ENCODE measurements at places on chromosomes 6 and 20.

DNA sequence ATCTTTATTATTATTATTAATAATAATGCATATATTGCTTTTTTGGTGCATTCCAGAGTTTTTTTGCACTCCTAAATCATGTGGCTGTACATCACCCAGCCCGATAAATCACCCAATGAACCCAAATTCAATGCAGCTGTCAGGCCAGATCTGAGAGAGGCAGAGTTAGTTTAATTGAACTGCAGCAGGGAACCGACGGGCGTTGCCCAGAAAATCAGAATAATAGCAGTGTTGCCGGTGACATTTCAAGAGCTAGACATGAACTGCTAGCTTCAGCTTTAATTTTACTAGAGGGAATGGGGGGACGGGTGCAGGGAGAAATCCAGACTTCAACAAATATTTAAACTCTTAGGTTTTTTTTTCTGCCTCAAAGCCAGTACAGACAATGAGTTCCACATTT, 135.0 kb downstream of the CLIC5 start:
- DNase-seq, result no peak

GRCh38 chr6:139824864-139825263, 450.4 kb upstream of the CITED2 start:
- DNase-seq, result no peak

DNA sequence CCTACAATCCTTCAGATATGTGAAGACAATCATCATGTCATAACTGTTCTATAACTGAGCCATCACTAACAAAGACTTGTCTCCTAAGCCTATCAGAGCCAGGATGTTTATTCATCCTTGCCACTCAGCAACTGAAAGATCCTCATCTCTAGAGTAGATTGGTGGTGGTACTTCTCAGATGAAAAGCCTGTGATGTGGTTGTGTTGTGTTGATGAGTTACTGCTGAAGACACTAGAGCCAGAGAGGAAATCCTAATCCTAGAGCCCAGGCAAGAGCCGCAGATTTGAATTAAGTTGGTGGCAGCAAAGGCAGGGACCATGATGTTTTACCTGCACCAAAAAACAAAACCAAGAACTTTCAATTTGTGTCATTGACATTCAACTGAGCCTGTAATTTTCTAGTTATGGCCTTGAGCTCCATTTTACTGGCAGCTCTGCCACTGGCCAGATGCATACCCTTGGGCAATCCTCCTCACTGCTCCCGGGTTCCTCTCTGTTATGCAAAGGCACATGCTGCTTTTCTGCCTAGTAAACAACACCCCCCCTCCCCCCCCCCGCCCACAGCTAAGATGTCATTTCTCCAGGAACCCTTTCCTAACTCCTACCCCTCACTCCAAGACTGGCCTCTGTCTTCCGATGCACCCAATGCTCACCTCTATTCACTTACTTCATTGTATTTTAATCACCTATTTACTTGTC, 50.2 kb upstream of the REV3L start:
- no peak for DNase-seq

- no peak for DNase-seq
Observed at GRCh38 chr20:43767686-43768474, 41.1 kb upstream of the GTSF1L start.

DNA sequence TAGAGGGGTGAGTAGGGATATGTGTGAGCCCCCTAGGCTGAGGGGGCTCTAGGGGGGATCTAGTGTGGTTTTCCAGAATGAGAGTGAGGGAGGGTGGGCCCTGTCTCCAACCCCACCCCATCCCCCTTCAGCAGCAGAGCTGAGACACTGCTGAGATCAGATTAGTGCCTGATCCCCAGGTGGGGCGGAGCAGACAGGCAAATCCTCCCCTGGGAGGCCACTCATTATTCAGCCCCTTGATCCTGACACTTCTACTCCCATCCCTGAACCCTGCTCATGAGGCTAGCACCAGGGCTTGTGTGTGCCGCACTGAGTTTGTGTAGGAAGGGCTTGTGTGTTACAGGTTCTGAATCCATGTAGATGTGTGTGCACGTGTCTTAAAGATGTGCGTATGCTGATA, 42.5 kb downstream of the SPDEF start:
- no peak for DNase-seq

- no peak for DNase-seq
Observed at GRCh38 chr20:20430066-20430465, 62.2 kb downstream of the INSM1 start.

- no peak for DNase-seq
Observed at GRCh38 chr6:158865769-158866168, 46.6 kb upstream of the EZR start.

- DNase-seq, result no peak
Observed at GRCh38 chr20:36872852-36873251, 3.1 kb upstream of the TLDC2 start.

GRCh38 chr20:13111249-13111911, 102.6 kb downstream of the SPTLC3 start:
- no peak for DNase-seq

DNA sequence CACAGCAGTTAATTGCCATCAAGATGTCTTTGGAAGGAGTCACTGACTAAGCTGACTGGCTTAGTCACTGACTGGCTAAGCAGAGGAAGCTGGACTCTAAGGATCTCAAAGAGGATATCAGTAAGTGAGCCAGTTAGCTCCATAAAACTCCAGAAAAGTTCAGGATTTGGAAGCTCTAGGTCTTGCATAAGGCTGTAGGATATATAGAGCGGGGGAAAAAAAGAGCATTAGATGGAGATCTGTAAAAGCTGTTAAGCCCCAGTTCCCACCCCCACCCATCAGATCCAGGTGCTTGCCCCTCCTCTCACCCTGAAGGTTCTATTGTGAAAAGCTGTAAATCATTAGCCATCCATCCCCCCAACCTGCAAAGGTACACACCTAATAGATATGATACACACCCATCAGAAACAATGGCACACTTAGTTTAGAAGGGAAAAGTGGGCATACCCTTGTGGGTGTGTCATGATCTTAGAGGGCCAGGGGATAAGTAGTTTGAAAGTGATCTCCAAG, 32.2 kb downstream of the CARMIL1 start:
- DNase-seq, result no peak

DNA sequence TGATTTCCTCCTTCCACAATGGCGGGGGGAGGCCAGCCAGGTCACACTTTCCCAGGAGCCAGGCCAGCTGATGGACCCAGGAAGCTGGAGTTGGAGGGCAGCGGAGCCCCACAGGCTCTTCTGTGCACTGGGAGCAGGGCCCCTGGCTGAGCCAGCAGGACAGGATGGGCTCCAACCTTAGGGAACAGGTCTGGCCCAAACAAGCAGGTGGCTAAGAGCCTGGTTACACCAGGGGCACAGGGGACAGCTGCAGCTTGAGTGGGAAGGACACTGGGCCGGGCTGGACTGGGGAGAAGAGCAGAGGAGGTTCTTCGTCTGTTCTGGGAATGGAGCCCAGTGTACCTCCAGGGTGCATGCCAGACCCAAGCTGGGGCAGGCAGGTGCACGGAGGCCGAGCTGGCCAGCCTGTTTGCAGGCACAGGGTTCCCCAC, 102.3 kb downstream of the DLL1 start:
- no peak for DNase-seq

DNA sequence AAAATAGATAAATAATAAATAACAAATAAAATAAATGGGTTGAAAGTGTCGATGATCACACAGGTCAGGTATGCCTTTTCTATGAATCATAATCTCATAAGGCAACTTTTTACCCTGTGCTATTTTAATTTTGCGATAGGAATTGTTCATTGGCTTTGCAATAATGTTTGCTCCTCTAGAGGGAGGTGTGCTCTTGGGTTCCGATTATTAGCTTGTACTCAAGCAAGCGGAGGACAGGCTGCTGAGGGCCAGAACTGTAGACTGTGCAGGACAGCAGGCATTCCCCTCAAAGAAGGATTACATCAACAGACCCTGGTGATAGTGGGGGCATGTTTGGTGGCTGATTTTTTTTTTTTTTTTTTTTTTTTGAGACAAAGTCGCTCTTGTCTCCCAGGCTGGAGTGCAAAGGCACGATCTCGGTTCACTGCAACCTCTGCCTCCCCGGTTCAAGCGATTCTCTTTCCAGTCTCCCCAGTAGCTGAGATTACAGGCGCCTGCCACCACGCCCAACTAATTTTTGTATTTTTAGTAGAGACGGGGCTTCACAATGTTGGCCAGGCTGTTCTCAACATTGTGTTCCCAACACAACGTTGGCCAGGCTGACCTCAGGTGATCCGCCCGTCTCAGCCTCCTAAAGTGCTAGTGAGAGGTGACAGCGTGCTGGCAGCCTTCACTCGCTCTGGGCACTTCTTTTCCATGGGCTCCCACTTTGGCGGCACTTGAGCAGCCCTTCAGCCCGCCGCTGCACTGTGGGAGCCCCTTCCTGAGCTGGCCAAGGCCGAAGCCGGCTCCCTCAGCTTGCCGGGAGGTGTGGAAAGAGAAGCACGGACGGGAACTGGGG, 35.6 kb downstream of the RIOK1 start:
- no peak for DNase-seq

- no peak for DNase-seq
Observed at GRCh38 chr6:104855507-104855906, 4.2 kb downstream of the HACE1 start.

- DNase-seq, result no peak
Observed at GRCh38 chr6:90062667-90063066, 168.4 kb downstream of the GJA10 start.

DNA sequence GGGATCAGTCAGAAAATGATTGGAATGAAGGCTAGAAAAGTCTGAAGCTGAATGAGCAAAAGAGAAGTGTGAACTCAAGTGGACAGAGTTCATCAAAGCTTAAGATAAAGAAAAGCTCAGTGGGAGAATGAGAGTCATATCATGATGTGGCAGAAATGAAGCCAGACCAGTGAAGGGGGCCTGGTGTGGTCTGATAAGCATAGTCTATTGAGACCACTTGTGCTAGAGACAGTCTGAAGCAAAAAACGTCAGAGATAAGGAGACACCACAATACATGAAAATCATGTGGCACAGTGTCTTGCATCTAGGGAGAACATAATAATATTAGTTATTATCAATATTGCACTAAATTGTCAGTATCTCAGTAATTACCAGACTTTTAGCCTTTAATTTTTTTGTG, 601.5 kb downstream of the UTRN start:
- no peak for DNase-seq

- no peak for DNase-seq
Observed at GRCh38 chr20:56722042-56722441, 92.9 kb downstream of the TFAP2C start.

GRCh38 chr20:56417911-56418310, 5.9 kb downstream of the CASS4 start:
- no peak for DNase-seq

DNA sequence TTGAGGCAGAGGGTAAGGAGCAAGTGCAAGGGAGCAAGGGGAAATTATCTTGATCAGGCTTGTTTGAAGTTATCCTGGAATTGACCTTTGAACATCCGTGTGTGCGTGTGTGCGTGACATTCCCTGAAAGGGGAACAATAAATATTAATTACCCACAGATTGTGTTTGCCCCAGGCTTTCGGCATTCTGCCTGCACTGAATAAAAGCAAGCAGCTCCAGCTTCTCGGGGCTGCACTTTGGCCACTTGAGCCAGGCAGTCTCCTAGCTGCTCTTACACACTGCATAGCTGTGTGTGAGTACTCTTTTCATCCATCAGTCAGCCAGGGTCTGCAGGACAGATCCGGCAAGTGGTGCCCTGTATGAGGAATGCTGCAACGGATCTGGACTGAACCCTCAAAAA, 107.7 kb upstream of the BTN3A2 start:
- no peak for DNase-seq

GRCh38 chr20:39853636-39854035, 835.4 kb downstream of the MAFB start:
- DNase-seq, result no peak

DNA sequence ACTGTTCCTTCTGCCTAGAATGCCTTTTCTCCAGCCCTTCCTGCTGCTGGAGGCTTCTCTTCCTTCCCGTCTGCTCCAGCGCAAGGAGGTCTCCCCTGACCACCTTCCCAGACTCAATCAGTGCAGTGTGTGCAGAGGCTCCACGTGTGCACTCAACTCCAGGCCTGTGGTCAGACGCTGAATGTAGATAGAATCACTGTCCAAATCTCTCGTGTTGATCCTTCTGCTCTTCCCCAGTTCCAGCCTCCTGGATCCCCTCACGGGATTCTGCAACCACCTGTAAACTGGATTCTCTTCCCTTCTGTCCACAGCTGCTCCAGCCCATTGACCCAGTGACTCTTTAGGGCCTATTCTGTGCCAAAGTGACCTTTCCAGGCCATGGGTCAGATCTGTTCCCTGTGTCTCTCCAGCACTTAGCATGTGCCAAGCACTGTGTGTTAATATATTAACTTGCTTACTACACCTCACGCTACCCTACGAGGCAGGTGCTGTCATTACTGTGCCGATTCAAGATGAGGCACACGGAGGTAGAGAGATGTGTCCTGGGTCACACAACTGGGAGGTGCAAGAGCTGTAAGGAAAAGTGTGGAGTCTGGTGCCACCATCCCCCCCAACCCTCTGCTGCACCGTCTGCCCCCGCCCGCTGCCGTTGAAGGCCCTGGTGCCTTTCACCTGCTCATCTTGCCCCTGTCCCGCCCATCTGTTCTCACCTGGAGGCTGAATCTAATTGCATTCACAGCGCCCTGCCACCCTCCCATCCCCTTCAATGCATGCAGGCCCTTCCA, 112.2 kb downstream of the SULF2 start:
- no peak for DNase-seq

GRCh38 chr6:169983651-169984050, 232.2 kb downstream of the ERMARD start:
- DNase-seq, result no peak

DNA sequence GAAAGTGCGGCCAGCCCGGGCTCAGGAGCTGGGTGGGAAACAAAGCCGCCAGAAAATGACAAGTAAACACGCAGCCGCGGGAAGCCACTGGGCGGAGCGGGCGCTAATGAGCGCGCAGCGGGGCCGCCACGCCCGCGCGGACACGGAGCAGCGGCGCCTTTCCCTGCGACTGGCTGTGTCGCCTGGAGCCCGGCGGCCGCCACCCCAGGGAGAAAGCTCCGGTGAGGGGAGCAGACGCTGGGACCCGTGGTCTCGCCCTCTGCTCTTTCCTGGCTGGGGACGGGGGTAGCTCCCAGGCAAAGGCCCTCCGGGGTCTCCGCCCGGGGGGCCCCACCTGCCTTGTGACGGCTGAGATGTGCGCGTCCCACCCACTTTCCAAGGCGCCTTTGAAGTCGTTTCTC, 54.9 kb downstream of the PRR18 start:
- DNase-seq, result no peak

- DNase-seq, result no peak
Observed at GRCh38 chr6:21965953-21966539, 330.8 kb downstream of the PRL start.
